ENCODE measurements at places on chromosomes 13 and 19.
A peak's percentile ranks its signal among the peaks of the same experiment; 100 is the strongest.

DNA sequence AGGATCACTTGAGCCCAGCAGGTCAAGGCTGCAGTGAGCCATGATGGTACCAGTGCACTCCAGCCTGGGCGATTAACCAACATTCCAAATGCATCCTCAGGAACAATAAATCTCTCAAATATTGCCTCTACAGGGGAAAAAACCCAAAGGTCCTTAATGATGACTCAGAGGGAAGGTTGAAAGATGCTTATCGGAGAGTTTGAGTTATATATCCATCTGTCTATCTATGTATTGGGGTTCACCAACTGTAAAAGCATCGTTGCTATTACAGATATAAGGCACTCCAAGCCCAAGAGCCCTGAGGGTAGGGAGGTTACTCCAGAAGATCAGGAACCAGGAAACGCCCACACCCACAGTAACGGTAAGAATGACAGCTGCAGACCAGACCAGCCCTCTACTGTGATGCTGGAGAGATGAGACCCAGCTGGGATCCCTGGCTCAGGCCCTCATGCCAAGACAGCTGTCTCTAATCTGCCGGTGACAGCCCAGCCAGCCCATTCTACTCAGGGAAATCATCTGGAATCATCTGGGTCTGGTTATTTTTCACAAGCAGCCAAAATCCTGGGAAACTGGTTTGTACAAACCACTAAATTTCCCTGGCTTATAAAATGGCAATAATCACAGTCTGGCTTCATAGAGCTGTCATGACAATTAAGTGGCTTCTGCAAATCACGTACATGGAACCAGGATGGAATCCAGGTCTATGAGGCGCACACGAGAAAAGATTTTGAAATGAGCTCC is 23.8 kb downstream of the TEX101 start:
- peak; percentile 15 for DNase-seq

DNA sequence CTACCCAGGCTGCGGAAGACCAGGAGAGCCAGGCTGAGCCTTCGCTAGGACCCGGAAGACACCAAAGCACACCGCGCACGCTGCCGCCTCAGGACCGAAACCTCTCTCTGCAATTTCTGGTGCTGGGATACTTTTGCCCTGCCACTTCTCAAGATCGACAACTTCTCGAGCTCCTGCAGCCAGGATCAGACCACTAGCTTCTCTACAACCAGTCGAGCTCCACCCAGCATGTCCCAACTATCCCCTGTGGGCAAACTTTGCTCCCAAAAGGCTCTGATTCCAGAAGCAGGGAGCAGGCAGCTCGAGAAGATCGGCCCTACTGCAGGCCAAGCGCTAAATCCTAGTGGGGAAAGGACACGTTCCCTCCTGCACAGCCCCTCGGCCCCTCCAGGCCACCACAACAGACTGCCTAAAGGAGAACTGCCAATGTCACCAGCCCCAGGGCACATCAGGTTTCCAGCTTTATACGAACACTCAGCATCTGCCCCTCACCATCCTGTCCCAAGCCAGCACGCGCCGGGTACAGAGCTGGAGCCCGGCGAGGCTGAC is 979 bp downstream of the AKAP8 start:
- peak; percentile 14 for DNase-seq

DNA sequence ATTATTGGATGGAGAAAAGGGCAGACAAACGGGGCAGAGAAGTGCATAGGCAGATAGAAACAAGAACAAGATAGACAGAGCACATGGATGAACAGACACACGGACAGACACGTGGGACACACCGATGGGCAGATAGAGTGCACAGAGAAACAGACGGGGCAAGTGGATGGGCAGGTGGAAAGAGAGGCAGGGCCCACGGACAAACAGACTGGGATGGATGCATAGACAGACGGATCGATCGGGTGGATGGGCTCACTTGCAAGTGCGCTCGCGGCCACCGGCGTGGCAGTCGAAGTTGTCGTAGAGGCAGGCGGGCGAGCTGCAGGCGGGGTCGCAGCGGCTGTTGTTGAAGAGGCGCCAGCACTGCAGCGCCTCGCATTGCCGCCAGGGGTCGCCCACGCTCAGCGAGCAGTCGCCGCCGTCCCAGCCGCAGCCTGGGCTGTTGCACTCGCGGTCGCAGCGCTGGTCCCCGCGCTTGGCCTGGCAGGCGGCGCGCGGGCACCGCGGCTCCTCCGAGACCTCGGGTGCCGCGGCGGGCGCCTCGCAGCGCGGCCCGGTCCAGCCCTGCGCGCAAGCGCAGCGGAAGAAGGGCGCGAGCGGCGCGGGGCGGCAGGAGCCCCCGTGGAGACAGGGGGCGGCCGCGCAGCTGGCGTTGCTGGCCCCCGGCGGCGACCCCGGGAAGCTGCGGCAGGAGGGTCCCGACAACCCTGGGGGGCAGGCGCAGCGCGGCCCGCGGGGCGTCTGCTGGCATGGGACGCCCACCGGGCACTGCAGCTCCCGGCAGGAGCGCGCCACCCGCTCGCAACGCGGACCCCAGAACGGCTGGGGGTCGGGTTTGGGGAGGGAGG is 23.3 kb downstream of the NOTCH3 start:
- DNase-seq = peak; percentile 62

- no peak for DNase-seq
These were observed 8.5 kb upstream of the ZNF823 start for GRCh38 chr19:11747277-11747676.

DNA sequence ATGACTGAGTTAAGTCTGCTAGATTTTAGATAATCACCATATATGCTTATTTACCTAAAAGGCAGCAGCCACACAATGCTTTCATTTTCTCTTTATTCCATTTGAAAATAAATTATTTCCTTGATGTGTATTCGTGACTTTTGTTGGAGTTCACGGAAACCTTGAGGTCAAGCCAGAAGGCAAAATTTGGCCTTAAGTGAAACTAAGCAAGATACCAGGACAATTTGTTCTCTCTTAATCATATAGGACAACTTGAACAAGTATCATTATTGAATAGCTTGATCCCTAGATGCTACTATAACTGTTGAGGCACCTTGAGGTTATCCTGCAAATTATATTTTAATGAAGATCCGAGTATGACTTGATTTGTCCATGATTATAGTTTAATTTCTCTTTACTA is 429.2 kb upstream of the DACH1 start:
- no peak for DNase-seq

DNA sequence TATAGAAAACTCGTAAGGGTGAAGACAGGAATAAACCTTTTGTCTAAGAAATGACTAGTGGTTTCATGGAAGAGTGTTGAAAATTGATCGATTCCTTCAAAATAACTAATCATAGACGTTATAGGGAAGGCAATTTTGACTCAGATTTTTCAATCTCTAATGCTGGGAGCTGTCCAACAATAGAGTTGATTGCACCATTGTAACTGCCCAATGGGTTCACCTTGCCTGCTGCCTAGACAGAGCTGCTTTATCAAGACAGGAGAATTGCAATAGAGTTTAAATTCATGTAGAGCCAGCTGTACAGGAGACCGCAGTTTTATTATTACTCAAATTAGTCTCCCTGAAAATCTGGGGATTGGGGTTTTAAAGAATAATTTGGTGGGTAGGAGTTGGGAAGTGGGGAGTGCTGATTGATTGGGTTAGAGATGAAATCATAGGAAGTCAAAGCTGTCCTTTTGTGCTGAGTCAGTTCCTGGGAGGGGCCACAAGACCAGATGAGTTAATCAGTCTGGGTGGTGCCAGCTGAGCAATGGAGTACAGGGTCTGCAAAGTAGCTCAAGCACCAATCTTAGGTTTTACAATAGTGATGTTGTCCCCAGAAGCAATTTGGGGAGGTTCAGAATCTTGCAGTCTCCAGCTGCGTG is 16.8 kb upstream of the ADGRE2 start:
- DNase-seq = no peak

DNA sequence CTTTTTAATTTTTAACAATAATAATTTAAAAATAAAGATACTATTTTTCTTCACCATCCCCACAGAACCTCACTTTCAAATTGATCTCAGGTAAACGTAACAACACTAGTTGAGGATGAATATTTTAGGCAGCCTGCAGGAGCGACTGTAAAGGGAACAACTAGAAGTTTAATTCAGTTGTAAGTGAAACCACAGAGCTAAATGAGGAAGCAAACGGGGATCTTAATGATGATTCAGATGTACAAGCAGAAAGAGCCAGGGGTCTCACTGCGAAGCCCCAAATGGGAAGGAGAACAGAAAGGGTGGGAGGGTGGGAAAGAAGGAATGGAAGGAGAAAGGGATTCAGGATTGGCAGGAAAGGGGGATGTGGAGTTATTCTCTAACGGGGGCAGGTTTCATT is 54.6 kb upstream of the RAP2A start:
- DNase-seq = no peak

DNA sequence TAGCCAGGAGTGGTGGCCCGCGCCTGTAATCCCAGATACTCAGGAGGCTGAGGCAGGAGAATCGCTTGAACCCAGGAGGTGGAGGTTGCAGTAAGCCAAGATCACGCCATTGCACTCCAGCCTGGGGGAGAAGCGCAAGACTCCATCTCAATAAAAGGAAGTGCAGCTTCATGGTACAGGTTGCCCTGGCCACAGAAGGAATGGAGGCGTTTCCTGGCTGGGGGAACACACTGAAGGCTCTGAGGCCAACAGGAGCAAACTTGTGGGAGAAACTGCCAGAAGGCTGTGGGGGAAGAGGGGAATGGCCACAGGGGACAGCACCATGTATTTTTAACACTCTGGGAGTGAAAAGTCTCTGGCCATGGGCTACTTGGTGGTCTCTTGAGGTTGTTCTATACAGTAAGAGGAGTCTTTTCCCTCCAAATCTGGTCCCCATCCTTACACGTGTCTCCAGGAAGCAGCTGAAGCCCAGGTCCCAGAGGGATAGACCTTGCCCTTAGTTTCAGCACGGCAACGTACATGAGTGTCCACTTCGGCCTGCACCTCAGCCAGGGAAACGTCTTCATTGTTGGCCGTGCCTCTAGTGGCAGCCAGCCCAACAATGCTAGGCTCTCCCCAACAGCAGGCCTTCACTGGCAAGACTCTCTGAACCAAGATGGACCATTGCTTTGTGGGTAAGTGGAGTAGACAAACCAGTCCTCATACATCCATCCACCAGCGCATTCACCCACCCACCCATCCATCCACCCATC is 7.4 kb downstream of the MICOS13 start:
- no peak for DNase-seq

DNA sequence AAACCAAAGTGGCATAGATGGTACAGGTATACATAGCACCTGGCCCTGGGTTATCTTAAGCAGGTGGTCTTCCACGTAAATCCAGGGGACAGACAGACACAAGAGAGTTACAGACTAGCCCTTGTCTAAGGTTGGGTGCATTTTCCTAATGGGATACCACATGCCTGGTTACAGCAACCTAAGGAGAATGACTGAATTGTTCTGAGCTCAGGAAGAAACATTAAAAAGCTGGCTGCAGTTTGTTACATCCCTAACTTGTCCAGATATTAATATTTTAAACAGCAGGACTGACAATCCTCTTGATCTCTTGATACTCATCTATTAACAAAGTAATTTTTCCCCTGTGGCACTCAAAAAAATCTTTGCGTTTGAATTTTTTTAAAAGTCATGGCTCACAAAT is 102.2 kb upstream of the SERP2 start:
- DNase-seq = no peak

GRCh38 chr13:97333983-97334382 is 100.0 kb upstream of the RAP2A start:
- DNase-seq = no peak

DNA sequence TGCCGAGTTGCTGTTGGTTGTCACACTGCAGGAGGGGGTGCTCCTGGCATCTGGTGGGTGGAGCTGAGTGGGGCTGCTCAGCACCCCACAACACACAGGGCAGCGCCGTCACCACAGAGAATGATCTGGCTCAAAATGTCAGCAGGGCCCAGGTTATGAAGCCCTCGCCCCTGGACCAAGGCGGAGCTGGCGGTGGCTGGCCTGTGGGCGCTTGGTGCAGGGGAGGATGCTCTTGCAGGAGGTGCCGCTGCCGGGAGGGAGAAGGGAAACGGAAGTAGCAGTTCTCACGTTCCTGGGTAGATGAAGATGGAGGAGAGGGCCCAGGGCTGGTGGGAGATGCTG is 14.2 kb upstream of the LENG8 start:
- no peak for DNase-seq

DNA sequence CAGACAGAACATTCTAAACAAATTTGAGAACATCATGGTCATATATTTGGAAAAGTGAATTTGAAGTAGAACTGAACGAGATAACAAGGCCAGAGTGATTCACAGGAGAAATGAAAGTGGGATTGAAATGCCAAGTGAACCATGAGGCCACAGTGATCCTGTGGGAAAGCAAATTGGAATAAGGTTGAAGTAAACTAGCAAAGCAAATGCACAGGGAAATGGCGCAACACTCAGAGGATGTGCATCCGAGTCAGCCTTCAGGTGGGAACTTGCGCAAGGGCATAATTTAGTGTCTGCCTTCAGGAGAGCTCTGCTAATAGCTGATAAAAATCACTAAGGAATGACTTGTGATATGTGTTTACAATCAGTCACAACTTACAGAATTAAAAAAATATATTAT is 696.6 kb downstream of the LIG4 start:
- no peak for DNase-seq

DNA sequence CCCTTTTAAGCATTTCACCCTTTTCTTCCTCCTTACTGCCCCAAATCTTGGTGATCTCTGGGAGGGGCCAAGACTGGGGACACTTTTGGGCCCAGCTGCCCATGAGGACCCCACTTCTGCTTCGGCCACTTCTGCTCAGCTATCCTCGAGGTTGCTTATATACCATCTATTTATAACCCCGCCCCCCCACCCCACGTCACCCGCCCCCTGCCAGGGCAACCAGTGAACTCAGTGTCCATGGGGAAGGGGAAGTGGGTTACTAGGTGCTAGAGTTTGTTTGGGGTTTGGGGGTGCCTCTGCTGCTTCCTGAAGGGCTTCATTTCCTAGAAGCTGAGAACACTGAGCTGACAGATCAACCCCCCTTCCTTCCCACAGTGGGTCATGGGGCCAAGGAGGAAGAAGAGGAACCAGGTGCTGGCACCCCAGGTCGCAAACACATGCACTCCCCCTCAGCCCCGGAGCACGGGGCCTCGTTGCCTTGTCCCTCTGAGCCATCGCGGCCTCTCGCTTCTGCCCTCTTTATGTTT is 6.1 kb upstream of the ADGRE5 start:
- DNase-seq = no peak

- DNase-seq = no peak
These were observed at the start of gene SIGLEC10 for GRCh38 chr19:51417107-51417809. Gene SIGLEC10 (minus strand): TSS chr19:51417642. CDS start chr19:51417581, 61 bp downstream.

DNA sequence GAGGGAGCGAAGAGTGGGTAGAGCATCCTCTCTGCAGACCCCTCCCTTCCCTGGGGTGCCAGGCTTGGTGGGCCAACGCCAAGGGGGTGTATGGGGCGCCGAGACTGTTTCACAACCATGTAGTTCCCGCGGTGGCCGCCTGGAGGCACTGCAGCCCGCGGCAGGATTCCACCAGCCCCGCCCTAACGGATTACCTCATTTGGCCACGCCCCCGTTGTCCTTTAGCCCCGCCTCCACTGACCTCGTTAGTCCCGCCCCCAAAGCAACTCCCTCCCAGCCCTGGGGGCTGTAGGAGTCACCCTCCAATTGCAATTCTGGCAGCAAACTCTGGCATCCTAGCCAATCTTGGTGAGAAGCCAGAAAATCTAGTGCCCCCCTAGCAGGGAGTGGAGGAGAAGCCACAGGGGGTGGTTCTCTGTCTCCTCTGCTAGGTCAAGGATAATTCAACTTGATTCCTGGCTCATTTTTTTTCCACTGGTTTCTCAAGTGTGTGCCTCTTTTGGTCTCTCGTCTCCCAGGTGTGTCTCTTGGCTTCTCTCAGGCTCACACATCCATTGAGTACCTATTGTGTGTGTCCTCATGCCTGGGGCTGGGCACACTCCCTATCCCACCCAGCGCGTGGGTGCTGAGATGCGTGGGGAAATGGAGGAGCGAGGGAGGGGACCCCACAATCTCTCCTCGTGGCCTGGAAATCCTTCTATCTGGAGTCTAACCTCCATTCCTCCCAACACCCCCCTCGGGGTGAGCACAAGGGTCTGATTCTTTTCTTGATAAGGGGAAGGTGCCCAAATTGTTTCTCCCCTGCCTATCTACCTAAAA is 2.0 kb downstream of the OLFM2 start:
- DNase-seq = peak; percentile 14
